NCI-H524 treated with DMSO at 0.1 percent for 48 hours (cell line): ENCODE measurements at places on chromosomes 12 and 14.

- no peak for DNase-seq
Observed at GRCh38 chr12:76704693-76705092, 59.2 kb upstream of the ZDHHC17 start.

DNA sequence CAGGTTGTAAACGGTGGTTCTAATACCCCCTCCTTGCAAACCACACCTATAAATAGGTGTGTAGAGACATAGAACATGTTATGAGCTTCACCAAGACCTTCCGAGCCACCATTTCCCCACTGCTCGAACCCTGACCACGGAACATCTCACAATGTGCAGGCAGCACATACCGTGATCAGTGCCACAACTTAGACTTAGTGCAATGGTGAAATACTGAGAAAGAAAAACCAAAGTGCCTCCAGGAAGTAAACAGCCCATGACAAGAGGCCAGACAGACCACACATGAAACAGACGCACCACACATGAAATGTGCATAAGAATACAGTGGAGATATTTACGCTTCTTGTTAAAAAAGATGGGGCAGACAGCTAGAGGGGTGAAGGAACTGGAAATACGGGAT is 166.9 kb upstream of the CCND2 start:
- DNase-seq: no peak

- no peak for DNase-seq
Observed at GRCh38 chr12:91989143-91989542, 156.5 kb downstream of the BTG1 start.

DNA sequence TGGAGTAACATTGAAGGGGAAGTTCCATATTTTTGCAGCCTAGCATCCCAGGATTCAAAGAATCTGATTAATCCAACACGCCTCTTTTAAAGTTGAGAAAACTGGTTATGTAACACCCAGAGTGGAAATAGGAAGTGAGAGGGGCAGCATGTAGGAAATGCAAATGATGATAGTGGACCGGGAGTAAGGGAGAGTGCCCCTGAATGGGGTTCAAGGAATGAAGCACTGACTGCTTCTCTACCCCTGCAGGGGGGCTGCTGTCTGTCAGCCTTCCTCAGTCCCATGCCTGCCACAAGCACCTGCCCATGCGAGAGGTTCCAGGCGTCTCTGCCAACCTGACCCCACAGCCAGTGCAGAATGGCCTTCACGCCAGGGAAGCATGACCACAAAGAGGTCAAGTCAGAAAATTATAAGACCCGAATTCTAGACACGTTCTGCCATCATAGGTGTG is 126.5 kb upstream of the CCND2 start:
- no peak for DNase-seq

DNA sequence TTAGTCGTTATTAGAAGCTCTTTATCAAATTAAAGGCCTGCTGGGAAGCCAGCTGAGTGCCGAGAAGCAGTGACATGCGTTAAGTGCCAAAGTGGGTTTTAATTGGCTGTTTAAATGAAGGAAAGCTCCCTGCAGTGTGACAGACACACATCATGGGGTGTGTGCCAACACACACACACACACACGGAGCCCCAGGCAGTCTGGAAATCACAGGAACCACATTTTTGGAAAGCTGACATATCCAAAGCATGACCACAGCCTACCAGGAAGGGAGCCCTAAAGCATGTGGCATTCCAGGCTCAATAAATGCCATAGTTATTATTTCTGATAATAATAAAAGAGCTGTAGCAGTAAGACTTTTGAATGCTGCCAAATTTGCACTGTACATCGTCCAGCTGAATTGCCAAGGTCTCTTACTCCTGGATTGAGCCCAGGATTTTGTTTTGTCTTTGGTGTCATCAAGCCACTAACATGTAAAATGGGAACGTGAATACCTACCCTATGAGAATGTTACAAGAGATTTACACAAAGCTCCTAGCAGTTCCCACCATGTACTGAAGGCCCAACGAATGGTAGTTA is 135.1 kb downstream of the TMEM30B start:
- peak; percentile 55 for DNase-seq

DNA sequence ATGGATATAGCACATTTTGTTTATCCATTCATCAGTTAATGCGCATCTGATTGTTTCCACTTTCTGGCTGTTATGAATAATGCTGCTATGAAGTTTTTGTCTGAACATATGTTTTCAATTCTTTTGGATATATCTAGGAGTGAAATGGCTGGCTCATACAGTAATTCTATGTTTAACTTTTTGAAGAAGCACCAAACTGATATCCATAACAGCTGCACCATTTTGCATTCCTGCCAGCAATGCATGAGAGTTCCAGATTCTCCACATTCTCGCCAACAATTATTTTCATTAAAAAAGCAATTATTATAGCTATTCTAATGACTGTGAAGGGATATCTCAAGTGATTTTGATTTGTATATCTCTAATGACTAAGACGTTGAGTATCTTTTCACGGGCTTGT is 89.9 kb upstream of the PPP4R3A start:
- DNase-seq: no peak

DNA sequence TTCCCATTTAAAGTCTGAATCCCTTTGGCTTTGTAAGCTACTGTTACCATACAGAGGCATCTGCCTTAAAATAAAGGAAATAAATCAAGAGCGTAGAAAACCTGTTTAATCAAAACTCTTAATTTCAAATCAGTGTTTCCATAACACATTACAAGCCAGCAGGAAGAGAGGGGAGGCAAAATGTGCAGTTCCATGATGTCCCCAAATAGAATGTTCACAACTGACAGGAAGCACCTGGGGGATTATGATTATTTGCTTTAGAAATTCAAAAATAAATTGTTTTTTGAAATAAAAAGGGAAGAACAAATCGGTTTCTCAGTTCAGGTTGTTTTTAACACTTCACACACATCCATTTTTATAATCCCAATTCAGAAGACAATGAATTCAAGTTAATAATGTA is 21.4 kb downstream of the SOCS2 start:
- DNase-seq: no peak

DNA sequence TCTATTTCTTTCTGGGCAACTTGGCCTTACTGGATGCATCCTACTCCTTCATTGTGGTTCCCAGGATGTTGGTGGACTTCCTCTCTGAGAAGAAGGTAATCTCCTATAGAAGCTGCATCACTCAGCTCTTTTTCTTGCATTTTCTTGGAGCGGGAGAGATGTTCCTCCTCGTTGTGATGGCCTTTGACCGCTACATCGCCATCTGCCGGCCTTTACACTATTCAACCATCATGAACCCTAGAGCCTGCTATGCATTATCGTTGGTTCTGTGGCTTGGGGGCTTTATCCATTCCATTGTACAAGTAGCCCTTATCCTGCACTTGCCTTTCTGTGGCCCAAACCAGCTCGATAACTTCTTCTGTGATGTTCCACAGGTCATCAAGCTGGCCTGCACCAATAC is 5.3 kb downstream of the OR4N5 start:
- DNase-seq: no peak

DNA sequence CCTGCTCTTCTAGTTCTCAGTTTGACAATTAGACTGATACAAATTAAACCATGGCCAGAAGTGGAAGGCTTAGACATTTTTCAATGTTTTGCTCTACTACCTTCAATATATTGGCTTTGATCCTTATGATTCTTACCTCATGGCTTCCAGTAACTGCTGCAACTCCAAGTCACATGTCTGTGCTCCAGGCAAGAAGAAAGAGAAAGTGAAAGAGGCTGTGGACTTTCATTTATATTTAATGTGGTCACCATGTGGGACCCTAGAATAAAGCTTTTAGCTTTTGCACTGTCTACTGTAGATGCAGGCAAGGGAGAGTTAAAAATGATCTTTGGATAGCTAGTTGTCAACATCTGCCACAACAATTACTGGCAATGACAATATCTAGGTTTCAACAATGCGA is 214.3 kb upstream of the PDE3A start:
- DNase-seq: no peak

DNA sequence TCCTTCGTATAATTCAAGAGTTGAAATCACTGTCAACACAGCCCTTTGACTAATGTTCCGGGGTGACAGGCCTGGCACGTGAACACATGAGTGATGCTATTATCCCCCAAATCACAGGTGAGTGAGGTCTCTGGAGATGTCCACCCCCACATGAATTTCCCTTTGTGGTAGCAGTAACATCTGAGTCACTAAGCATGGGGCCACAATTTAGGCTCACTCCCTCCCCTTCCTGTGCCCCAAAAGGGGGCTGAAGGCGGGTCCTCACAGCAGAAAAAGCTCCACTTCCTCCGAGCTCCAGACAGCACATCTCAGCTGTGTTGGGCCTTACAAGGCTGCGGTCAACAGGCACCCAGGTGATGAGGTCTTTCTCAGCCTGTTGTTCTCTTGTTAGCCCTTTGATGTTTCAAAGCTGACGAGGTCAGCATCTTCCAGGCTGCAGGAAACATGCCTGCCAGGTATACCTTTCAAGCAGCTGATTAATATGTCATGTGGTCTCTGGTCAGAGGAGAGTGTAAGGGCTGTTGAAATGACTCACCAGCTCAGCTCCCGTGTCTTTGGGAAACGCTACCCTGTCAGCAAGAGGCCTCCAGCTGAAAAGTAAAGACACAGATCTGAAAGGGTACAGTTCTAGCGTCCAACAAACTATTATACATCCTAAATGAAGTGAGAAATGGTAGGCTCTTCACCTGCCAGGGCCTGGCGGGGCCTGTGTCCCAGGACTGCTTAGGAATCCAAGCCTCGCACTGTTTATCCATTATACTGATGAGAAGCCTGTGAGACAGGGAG is 107.3 kb downstream of the ZFP36L1 start:
- no peak for DNase-seq

DNA sequence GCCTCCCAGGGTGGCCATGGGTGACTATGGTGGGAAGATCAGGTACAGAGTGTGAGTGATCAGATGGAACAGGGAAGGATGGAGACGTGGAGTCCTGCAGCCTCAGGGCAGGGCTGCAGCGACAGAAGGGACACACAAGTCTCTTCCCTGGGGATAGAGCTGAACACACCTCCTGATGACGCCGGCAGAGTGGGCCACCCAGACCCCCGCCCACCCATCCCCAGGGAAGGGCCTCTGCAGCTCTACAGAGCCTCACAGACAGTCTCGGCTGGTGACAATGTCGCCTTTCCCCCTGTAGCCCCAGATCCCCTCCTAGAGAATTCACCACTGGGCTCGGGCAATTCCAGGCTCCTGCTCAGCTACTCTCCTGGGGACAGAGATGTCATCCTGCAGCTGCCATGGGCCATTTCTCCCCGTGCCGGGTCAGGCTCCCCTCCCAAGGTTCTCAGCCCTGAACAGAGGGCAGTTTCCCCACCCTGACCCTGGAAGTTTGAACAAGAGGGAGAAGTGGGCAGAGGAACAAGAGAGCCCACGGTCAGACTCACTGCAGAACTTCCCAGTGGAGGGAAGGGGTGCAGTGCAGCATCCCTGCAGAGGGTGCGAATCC is 115.7 kb downstream of the NCOR2 start:
- DNase-seq: no peak

DNA sequence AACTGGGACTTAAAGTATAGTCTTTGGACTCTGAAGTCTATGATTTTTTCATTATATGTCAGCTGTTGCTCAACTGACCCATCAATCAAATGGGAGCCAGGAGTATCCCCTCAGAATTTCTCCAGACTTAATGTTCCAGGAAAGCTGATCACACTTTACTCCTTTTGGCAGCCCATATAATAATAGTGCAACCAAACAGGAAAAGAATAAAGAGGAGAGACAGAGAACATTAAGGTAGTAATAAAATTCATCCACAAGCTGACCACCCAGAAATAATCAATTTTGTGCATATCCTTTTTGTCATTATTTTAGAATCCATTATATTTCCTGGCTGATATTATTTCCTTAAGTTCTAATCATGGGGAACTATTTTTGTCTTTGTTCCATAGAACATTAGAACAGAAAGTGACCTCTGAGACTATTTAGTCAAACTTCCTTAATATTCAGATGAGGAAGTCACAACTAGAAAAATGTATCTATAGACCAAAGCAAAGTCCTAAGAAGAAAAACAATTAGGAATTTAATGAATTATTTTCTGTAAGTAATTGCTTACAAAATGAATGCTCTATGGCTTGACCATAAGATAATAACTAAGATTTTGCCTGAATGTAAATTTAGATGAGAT is 238.1 kb upstream of the SEL1L start:
- no peak for DNase-seq

DNA sequence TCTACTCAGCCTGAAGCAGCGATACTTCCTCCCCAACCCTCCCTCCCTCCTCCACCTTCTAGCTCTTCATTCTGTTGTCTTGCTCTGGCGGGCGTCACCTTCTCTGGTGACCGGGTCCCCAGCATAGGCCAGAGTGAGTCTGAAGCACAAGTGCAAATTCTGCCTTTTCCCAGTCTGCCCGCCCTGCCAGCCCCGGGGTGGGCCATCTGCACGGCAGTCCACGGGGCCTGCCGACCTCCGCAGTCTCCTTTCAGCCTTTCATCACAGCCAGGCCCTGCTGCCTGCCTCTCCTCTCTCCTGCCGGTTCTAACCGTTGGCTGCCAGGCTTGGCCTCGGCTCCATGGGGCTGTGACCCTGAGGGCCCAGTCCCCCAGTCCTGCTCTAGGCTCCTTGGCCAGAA is 58.7 kb downstream of the TESC start:
- DNase-seq: no peak

DNA sequence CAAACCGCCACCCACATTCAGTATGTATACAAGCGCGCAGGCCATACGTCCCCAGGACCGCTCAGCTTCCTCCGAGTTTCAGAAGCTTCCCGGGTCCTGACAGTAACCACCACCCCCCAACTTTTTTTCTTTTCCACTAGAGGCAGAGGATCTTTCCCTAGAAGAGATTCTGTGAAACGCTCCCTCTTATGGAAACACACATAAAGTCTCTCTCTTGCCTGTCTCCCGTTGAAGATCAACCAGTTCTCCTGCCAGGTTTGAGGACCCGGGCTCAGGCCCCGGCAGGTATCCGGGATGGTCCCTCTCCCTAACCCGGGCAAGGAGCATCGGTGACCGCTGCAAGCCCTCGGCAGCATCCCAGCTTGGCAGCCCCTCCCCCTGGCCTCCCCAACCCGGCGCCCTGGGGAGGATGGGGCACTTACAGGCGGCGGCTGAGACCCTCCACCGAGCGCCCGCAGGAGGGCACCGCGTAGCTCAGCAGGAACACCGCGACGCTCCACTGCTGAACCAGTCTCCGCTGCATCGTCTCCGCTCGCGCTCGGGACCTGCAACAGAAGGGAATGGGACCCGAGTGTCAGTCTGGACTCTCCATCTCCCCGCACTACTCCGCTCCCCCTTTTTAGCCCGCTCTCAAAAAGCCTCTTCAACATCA is 3.4 kb downstream of the PTHLH start:
- DNase-seq: peak; percentile 16

DNA sequence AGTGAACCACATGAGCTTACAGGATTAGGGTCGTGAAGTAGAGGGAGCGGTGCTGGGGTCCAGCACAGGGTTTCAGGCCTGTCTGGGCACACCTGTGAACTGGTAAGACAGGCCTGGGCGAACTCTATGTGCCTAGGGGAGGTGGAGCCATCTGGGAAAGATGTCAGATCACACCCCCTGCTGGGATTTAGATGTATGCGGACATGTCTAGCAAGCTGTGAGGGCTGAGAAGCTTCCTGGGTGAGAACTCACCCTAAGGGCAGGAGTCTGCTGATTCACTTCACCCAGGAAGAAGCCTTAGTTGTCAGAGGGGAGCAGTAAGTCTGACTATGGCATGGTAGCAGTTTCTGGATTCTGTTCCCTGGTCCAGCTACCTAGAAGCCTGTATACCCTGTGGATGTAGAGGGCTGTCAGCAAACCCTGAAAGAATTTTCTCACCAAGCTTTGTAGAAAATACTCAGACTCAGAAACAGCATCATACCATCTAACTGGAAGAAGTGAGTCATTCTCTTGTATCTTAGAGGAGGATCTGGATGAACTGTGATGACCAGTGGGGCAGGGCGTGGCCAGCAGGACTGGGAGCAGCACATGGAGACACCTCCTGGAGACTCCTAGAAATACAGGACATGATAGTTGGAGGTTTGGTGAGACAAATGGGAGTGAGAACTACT is 11.2 kb upstream of the PYGL start:
- DNase-seq: peak; percentile 44

- DNase-seq: no peak
Observed at GRCh38 chr12:64760808-64761573, 1.8 kb upstream of the GNS start.
